Stimulated activated CD4-positive, alpha-beta T cell treated with anti-CD3 and anti-CD28 coated beads, Interleukin-12 subunit alpha, Interleukin-12 subunit beta, amount 100 ng/mL, for 24 hours (primary cell): ENCODE measurements at places on chromosomes 7 and 10.
A peak's percentile ranks its signal among the peaks of the same experiment; 100 is the strongest.

- no peak for DNase-seq
These were observed 152.9 kb downstream of the ARID5B start for GRCh38 chr10:62054408-62054807.

DNA sequence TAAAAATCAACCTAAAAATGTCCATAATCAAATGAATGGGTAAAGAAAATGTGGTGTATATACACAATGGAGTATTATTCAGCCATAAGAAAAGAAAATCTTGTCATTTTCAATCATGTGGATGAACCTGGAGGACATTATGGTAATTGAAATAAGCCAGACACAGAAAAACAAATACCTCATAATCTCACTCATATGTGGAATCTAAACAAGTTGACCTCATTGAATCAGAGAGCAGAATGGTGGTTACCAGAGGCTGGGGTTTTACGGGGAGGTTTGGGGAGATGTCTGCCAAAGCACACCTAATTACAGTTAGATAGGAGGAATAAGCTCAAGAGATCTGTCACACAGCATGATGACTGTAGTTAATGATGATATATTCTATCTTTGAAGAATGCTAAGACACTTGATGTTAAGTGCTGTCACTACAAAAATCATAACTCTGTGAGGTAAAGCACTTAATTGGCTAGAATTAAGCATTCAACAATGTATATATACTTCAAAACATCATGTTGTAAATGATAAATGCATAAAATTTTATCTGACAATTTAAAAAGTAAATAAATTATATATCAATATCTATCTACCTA lies 39.1 kb upstream of the TNPO3 start:
- no peak for DNase-seq

GRCh38 chr10:119166564-119166963 lies 1.1 kb upstream of the SFXN4 start:
- no peak for DNase-seq

- DNase-seq: peak; percentile 68
These were observed 5.5 kb downstream of the ELOVL3 start for GRCh38 chr10:102231357-102232318.

DNA sequence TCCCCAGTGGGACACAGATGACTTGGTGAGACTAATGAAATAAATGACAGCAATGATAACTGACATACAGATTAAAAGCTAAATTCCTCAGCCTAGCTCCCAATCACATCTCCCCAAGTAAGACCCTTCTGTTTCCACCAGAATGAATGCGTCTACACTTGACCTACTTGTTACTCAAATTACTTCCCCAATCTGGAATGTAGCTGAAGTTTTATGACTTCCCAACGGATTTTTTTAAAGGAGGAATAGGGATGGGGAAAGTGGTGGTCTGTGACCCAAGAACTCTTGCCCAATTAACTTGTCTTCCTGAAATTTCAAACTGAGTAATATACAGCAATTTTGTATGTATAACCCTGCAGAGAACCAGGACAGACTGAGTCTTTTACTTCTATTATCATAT lies 9.1 kb downstream of the H2AZ2 start:
- no peak for DNase-seq

- DNase-seq: no peak
These were observed 383.0 kb upstream of the PCDH15 start for GRCh38 chr10:55183993-55184392.

DNA sequence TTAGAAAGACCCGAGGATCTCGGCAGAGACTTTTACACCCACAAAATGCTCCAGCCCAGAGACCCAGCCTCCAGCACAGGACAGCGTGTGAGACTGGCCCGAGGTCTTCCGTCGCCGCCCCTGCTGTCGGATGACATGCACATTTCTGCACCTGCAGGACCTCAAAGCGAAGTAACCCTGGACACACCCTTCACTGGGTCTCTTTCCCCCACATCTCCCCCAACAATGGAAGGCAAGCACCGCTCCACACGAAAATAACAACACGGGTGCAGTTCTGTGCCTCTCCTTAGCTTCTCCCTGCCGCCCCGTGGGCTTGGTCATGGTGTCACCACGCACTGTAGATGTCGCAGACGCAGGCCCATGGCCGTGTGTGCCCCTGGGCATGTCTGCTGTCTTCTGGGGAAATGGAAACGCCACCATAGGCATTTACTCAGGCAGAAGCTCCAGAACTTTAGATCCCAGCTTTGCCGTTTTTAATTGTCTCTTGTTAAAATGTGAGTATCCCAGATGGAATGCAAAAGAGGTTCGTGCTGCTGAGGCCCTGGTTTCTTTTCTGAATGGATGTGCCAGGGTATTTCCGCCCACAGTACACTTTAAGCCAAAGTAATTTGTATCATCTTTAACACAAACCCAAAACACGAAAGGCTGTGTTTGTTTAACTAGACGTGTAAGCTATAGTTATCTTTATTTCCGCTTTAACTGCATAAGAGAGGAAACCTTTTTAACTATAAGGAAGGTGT lies 237.9 kb downstream of the MGMT start:
- no peak for DNase-seq

DNA sequence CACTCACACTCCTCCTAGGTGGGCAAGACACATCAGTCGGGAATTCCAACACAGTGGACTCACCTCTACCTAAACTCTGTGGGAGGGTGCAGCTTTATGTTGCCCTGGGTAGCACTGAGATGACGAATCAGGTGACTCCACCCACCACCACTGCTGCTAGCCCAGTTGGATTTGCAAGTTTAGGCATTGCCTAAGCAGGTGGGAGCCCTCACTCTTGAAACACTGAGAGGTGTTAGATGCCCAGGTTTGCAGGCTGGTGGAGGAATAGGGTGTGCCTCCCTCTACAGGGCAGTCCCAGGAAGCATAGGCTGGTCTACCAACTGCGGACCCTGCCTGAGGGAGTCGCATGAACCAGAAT lies 708.9 kb downstream of the POM121L12 start:
- no peak for DNase-seq

- no peak for DNase-seq
These were observed 27.0 kb downstream of the PPP1R3A start for GRCh38 chr7:113891828-113892227.

DNA sequence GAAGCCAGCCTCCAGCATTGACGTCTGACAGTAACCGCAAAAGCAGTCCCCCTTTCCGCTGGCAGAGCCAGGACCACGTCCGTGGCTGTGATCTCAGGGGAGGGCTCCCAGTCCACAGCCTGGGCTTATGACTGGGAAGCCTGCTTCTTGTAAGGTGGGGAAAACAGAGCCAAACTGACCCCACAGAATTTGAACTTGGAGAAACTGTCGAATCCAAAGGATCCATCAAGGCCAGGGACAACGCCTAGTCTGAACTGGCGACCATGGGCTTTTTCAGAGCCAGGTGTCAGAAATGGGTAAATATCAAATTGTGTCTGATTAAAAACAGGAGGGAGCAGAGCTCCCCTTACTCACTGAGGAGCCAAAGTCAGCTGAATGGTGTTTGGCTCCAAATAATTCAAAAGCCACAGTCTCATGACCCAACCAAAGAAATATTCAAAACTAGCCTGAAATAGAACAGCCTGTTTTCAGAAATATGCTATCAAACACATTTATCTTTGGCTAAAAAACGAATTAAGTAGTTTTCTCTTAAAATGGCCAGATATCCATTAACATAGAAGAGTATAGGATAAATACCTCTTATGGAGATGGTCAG lies 751.4 kb upstream of the GALNT17 start:
- DNase-seq: no peak

DNA sequence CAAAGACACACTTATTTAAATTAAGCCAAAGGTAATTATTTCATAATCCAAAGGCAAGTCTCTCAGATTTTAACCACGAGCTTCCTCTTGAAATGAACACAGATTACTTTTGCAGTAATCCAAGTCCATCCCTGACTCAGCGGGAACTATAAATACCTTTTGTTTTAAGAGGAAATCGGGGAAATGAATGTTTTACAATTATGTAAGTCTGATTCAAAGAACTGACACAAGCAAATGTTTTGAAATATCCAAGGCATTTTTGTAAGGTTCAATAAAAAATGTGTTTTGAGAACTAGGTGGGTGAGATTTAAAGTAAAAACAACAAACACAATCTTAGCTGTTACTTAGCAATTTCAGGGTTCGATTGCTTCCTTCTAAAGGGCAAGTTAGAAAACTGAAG lies 179.8 kb upstream of the ASAH2 start:
- no peak for DNase-seq

DNA sequence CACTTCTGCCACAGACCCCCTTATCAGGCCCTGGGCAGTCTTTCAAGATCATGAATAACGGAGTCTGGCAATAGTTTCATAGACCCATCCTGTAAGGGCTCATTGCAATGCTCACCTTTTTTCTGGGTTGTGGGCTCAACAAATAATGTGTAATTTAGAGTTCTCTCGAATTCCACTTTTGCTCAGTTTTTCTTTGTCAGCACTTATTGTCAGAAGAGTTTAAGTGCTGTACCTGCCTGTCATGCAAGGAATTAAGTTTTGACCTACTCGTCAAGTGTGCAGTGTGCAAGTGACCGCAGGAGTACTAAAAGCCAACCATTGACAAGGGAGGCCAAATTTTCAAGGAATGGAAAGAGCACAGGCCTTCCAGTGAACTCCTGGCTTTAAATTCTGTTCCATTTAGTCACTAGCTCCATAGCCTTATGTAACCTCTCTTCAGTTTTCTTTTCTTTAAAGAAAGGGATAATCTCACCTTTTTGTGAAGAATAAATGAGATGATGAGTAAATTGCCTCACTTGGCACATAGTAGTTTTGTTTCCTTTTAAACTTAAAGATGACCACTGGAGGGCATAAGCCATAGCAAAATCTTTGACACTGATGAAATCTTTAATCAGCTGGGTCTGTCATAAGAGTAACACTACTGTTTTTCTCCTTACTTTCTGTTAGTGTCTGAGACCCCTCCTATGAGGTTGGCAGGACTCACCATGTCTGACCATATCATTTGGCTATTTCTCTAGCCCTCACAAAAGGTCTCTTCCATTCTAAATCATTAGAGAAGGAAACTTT lies 313.3 kb downstream of the TYW1 start:
- DNase-seq: no peak

GRCh38 chr10:44335330-44336021 lies 49.4 kb downstream of the CXCL12 start:
- no peak for DNase-seq

DNA sequence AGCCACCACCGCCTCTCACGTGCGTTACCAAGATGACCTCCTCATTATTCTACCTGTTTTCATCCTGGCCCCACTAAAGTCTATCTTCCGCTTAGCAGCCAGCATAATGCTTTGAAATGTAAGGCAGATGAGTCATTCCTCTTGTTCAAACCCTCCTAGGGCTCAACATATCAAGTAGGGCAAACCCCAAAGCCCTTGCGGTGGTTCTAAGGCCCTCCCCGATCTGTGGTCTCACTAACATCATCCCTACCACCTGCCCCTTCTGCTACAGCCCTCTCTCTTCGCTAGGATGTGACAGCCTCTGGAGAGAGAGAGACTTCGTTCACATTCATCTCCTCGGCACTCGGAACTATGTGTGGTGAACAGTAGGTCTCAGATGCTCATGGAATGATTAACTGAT lies 94.8 kb downstream of the SVIL start:
- no peak for DNase-seq

GRCh38 chr7:24054236-24054635 lies 229.8 kb upstream of the NPY start:
- DNase-seq: no peak

GRCh38 chr10:128137877-128138276 lies 11.7 kb upstream of the MKI67 start:
- DNase-seq: no peak

DNA sequence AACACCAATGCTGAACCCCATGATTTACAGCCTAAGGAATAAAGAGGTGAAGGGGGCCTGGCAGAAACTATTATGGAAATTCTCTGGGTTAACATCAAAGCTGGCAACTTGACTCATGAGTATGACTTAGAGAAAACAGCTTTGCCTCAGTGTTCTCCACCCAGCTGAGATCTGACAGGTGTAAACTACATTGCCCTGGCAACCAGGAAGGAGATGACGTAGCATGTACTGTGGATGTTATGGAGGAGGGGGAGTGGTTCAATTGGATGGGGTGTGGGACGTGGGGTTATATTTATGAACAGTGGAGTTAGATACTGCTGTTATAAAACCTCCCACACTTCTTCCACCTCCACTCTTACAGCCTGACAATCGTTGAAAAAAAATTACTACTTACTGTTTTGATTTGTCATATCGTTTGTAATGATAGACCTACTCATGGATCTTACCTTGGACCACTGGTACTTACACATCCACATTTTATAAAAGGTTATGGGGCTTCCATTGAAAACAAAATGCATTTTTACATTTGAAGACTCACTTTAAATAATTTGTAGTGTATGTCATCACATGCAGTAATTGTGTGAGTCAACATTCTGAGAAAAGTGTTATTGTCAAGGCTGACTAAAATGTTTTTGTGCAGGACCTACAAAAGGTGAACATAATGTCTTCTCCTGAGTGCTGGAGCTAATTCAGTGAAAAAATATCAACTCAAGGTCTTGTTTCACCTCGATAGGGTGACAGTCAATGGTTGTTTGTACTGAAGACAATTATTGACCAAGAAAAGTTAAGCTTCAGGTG lies 6.4 kb downstream of the OR2F1 start:
- no peak for DNase-seq

DNA sequence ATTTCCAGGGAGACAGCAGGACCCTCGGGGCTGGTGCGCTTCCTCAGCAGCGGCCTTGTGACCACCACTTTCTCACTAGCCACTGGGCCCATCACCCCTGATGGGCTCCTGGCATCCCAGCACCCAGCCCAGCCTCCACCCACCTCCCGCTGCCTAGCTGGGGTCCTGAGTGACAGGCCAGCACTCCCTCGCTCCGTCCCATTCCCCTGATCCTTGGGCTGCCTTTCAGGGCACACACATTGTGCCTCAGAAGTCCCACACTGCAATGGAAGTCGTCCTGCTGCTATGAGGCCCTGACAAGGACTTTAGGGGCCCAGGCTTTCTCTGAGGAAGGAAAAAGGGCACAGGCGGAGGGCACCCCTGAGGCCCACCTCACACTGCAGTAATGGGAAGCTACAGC lies 12.4 kb downstream of the CAMK2B start:
- no peak for DNase-seq

DNA sequence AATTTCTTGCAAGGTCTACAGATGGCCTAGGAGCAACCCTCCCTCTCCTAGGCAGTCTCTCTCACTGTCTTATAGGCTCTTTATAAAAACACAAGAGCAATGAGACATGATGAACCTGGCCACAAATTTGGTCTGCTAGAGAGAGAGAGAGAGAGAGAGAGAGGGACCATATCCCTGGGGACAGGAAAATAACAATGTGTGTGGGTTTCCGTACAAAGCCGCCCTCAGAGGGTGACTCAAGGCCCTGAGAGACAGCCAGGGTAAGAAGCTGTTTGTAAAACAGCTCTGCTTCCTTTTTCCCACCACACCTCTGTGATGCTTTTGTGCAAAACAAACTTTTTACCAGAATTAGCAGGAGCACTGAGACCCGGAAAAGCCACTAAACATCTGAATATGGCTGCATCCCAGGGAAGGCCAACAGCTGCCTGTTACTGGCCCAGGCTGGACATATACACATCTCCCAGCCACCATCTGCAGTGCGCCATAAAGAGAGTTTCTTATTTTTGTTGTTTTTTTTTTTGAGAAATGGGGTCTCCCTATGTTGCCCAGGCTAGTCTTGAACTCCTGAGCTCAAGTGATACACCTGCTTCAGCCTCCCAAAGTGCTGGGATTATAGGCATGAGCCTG lies 18.4 kb downstream of the GIMAP5 start:
- DNase-seq: no peak
